Renal cortex interstitium (tissue), 15 donors: ENCODE measurements at places on chromosomes 12 and 14. TPM values are rescaled to one million over a fixed set of nuclear protein-coding genes. Genes with fewer than 3 reads are reported as not detected.

The VDR gene
- 4.8 TPM for polyA plus RNA-seq

The MED13L gene
- 81.3 TPM for polyA plus RNA-seq

The ULK1 gene
- 23.7 TPM for polyA plus RNA-seq

The SLC38A4 gene
- polyA plus RNA-seq = 25.3 TPM

The ACSM4 gene
- polyA plus RNA-seq = 0.17 TPM

The NPFF gene
- 1.00 TPM for polyA plus RNA-seq

The PARPBP gene
- 14.1 TPM for polyA plus RNA-seq

The ERBB3 gene
- polyA plus RNA-seq = 119 TPM

The TEX22 gene
- 1.6 TPM for polyA plus RNA-seq

The CAPZA3 gene
- 0.27 TPM for polyA plus RNA-seq

DNA sequence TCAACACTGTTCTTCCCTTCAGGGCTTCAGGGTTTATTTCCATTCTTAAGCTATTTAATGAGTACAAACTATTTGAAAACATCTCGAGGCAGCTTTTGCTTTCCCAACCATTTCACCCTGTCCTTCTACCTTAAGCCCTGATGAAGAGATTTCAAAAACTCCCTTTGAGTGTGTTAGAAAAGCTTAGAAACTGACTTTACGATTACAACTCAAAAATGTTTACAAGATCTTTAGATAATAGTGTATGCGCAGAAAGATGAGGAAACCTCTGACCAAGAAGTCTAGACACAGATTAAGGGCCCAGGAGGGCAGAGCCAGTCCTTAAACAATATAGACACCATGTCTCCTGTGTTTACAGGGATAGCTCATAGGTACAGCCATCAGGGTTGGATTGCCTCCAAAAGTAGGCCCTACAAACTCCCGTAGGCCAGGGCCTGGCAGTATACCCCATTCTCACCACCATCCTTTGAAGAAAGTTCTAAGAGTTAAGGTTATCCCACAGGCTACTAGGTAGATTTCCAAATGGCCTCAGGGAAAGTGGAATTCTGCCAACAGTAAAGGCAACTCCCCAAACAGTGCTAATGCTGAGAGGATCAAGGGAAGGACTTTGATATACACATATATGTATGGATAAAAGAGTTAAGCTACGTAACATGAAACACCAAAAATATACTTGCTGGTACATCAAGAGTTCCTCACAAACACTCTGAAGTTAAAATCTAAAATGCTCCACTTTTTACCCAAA lies 11.4 kb upstream of the SOS2 start:
- no peak for DNase-seq

DNA sequence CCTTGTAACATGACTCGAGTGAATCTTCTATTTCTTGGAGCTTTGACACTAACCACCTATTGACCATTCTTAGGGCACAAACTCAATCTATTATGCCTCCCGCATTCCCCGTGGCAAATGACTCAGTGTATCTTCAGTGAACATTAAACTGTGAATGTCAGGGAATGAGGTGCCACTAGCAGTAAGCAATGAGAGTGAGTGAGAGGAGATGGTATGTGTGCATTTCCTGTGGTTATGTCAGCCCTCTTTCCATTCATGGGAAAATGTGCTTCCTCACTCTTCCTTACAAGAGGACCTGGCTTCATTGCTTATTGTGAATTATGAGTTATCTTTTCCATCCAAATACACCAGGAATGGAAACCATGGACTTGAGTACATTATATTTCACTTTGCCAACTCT lies 229.2 kb downstream of the EMP1 start:
- DNase-seq = no peak

- no peak for DNase-seq
These were observed at the start of gene ELK3 for GRCh38 chr12:96193725-96194575. Gene ELK3 (plus strand): TSS chr12:96194375.

- no peak for DNase-seq
These were observed at the start of gene CD163 for GRCh38 chr12:7503686-7504415. Gene CD163 (minus strand): TSS chr12:7503777. CDS start chr12:7503690, 87 bp downstream.

DNA sequence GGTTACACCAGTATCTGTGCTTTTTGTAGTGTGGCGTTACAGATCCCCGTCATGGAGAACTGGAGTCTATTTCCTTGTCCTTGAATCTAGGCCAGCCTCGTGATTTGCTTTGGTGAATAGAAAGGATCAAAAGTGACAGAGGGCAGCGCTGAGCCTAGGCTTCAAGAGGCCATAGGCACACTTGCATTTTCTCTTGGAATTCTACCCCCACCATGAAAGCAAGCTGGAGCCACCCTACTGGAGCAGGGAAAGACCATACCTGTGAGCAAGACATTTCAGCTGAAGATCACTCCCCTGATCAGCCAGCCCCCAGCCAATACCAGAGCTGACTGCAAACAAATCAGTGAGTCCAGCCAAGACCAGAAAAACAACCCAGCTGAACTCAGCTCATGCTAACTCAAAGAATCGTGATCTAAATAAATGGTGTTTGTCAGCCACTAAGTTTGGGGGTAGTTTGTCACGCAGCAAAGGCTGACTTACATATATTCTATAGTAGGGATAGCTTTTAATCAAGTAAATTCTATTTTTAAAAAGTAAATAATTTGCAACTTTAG lies 521.9 kb upstream of the TBX3 start:
- no peak for DNase-seq

GRCh38 chr12:124685689-124686369 lies 118.4 kb upstream of the NCOR2 start:
- no peak for DNase-seq

- no peak for DNase-seq
These were observed 141.0 kb downstream of the SLC16A7 start for GRCh38 chr12:59736786-59737185.

GRCh38 chr12:107091989-107092641 lies 1.2 kb downstream of the CRY1 start:
- DNase-seq = peak; percentile 78

GRCh38 chr14:64649383-64649998 lies 54.7 kb upstream of the PLEKHG3 start:
- no peak for DNase-seq

DNA sequence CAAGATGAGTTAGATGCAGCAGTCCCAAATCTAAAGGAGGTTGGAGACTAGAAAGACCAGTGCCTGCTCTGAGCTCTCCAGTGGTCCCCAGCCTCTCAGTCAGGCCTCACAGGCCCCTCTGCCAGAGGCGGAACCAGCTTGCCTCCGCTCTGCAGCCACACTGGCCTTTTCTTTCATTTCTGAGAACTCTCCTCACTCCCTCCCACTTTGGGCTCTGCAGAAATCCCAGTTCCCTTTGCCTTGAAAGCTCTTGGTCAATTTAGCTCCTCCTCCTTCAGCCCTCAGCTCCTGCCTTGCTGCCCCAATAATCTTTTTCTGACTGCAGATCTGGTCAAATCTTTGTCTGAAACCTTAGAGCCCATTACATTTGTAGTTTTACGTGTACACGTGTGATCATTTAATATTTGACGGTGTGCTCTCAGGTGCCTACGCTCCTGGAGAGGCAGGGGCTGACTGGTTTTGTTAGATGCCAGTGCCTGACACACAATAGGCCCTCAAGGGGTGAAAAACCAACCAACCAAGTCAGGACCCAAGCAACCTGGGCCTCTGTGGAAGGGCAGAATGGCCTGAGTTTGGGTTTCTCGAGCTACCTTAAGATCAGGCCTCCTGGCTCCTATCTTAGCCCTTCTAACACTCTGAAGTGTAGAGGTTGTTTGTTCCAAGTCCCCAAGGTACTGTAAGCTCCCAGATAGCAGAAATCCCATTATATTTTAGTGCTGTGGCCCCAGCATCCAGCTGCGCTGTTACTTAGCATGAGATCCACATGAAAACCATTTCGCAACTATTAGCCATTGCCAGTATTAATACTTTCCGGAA lies 1.1 kb upstream of the NUDT4 start:
- no peak for DNase-seq

DNA sequence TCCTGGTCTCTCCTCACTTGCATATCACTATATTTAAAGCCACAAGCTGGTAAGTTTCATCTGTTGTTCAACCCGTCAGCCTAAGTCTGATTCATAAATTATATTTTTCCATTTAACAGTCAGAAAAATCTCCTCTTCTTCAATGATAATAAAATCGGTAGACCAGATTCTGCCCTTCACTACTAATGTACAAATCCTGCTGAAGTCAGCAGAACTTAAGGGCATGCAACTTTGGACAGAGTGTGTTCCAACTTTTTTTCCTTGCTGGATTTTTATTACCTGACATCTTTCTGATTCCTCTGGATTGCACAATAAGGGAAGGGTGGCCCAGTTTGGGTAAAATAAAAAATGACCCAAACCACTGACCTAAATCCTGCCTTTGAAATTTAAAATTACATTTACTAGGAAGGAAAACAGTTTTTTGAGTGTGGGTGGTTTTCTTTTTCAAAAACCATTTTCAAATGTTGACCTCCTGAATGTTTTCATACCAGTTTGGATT lies 125.4 kb upstream of the DIO2 start:
- no peak for DNase-seq

DNA sequence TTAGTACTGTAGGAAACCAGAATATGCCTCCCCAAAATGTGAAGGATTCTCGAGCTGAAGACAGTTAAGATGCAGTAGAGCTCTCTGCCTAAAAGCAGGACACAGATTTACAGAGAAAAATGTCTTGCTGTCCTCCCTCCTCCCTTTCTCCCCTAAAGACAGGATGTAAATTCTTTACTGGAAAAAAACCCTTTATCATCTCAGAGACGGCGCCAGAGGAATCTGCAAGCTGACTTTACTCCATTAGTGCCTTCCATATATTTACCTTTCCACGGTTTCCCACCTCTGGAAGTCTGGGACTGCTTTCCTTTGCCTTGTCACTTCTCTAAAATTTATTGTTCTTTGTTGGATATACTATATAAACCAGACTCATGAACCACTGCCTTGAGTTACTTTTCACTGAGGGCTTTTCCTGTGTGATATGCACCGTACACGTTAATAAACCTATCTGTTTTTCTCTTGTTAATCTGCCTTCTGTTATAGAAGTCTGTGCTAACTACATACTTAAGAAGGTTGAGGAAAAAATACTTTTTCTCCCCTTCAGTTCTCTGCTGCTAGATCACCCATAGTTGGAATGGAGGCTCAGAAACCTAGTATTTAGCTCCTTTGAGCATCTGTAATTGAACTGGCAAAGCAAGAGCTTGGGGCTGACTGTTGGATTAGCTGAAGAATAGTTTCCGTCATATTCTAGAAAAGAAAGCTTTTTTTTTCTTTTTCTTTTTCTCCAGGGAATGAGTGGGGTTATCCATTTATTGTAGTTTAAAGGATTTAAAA lies 99.9 kb downstream of the RAD51B start:
- no peak for DNase-seq

GRCh38 chr14:88605594-88605993 lies 42.8 kb downstream of the ZC3H14 start:
- DNase-seq = no peak
